ENCODE measurements at places on chromosomes 6 and 20.
A peak's percentile ranks its signal among the peaks of the same experiment; 100 is the strongest.

DNA sequence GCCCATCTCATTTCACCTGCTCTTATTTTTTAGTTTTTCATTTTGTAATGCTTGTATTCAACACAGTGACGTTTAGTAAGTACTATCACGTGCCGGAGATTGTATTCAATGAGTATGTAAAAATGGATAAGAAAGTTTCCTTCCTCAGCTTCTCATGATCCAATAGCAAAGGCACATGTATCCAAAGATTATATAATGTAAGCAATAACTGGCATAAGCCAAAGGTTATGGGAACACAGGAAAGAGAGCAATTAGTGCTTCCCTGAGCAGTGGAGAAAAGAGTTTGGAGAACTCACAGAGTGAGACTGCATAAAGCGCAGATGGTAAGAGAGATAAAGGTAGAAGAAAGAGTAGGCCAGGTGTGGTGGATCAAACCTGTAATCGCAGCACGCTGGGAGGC, 21.8 kb upstream of the LTV1 start:
- H3K27ac ChIP-seq, result no peak overlapping the region
- no peaks in the 10 kb centered on the region for H3K36me3 ChIP-seq
- peaks cover 5% of the 10 kb centered on the region for H3K4me1 ChIP-seq
- H3K4me3 ChIP-seq, result no peak overlapping the region
- no peaks in the 10 kb centered on the region for H3K27me3 ChIP-seq

DNA sequence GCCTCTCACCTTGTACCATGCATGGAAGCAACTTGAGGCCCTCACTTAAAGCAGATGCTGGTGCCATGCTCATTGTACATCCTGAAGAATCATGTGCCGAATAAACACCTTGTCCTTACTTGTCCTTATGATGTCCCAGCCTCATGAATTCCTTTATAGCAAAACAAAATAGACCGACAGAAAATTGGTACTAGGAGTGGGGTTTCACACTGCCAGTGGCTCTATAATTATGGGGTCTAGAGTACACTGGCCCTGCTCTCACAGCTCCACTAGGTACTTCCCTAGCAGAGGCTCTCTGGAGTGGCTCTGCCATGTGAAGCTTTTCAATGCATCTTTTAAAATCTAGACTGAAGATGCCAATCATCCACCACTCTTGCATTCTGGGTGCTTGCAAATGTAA, 101.2 kb downstream of the HTR1B start:
- no peaks in the 10 kb centered on the region for H3K4me1 ChIP-seq
- H3K36me3 ChIP-seq, result no peaks in the 10 kb centered on the region
- no peak for DNase-seq
- no peak overlapping the region for H3K4me3 ChIP-seq

- H3K4me1 ChIP-seq, result no peaks in the 10 kb centered on the region
- no peaks in the 10 kb centered on the region for H3K27me3 ChIP-seq
- DNase-seq, result no peak
- no peak overlapping the region for H3K27ac ChIP-seq
- no peaks in the 10 kb centered on the region for H3K36me3 ChIP-seq
Observed at GRCh38 chr20:19633985-19634384, 124.1 kb upstream of the RIN2 start.

GRCh38 chr20:14963262-14963663, 625.9 kb upstream of the FLRT3 start:
- no peak for DNase-seq
- H3K36me3 ChIP-seq, result no peaks in the 10 kb centered on the region
- H3K4me1 ChIP-seq, result no peaks in the 10 kb centered on the region
- H3K27me3 ChIP-seq, result no peaks in the 10 kb centered on the region
- H3K4me3 ChIP-seq, result no peak overlapping the region

DNA sequence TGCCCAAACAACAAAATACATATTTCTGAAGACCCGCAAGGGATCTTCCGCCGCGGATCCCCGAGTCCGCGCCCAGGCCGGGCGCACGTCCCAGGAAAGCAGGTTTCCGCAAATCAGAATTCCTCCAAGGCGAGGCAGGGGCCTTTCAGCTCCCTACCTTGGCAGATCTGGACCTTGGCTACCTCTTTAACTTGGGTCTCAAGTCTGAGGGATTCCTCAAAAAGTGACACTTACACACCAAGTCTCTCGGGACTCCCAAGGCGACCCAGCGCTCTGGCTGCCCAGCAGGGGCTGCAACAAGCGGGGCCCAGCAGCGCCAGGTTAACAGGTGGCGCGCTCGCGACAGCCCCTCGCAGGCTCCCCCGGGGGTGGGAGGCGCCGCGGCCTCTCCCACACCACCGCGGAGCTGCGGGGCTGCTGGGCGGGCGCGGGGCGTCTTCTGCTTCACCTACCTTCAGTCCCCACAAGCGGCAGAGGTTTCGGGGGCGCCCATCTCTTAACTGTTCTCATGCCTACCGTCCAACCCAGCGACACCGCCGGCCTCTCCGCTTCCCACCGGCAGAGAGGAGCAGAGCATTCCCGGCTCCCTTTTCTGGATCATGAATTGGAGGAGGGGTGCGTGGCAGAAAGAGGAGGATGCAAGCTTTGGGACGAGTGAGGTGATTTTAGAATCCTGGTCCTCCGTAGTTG, 414 bp downstream of the SIM1 start:
- H3K4me3 ChIP-seq, result no peak overlapping the region
- H3K36me3 ChIP-seq, result no peaks in the 10 kb centered on the region
- no peaks in the 10 kb centered on the region for H3K4me1 ChIP-seq
- no peaks in the 10 kb centered on the region for H3K27me3 ChIP-seq
- no peak overlapping the region for H3K27ac ChIP-seq

GRCh38 chr6:32668226-32668747, 1.8 kb upstream of the HLA-DQB1 start:
- H3K27ac ChIP-seq, result no peak overlapping the region
- H3K4me1 ChIP-seq, result no peaks in the 10 kb centered on the region
- no peak for DNase-seq

DNA sequence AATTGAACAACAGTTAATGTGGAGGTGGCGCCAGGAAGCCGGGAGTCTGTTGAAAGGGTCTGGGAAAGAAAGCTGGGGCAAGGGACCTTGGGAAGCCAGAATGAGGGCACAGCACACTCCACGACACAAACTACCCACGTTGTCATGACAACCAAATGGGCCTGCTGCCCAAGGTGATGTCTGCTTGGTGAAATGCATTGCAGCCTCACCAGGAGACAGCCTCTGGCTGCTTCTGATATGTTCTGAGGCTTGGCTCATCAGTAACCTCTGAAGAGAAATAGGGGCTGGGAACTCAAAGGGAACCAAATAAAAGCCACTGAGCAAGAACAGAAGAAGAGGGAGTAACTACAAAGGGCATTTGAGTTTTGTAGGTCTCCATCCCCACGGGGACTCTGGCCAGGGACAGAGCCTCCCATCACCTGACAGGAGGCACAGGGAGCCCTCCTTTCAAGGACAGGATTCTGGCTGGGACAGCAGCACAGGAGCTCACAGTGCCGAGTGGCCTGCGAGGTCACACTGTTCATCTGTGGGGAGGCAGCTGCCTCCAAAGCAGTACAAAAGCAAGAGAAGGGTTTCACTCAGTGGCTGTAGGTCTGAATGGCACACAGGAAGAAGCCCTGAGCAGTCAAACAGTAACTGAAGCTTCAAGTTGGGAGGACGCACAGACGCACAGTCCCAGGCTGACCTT, 44.6 kb upstream of the KCNK16 start:
- no peaks in the 10 kb centered on the region for H3K4me1 ChIP-seq
- no peak overlapping the region for H3K4me3 ChIP-seq
- no peak overlapping the region for H3K27ac ChIP-seq
- H3K27me3 ChIP-seq, result no peaks in the 10 kb centered on the region
- no peaks in the 10 kb centered on the region for H3K36me3 ChIP-seq

GRCh38 chr6:157754351-157754750, 68.7 kb upstream of the SNX9 start:
- H3K4me3 ChIP-seq, result no peak overlapping the region
- no peak overlapping the region for H3K27ac ChIP-seq
- peaks cover 21% of the 10 kb centered on the region for H3K4me1 ChIP-seq
- no peak for DNase-seq
- H3K36me3 ChIP-seq, result no peaks in the 10 kb centered on the region

DNA sequence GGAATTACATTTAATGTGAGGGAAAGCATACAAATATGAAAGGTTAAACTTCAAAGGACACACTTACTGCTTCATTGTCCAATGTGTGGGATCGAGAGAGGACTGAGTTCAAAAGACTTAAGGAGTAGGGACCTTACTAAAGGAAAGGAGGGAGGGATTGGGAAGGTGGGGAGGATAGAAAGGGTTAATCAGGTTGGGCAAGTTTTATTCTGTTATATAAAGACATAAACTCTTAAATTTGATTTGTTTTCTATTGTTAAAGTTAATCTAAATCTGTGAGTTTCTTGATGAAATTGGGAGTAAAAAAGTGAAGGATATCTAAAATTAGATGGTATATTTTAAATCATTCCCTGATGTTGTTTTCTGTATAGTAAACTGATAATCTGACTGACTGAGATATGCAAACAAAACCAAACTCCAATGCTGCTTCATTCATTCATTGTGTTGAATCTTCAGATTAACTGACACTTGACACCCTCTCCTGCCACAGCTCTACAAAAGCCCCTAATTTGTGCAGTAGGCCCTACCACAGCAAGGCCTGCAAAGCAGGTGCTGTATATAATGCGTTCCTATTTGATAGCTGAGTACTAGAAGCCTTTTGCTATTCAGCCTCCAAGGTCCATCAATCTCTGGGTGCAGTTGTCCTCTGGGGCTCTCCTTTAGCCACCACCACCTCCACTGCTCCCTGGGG, 1.3 kb upstream of the UBE2J1 start:
- no peak overlapping the region for H3K4me3 ChIP-seq
- H3K36me3 ChIP-seq, result no peaks in the 10 kb centered on the region
- no peaks in the 10 kb centered on the region for H3K27me3 ChIP-seq
- H3K4me1 ChIP-seq, result peaks cover 14% of the 10 kb centered on the region
- DNase-seq, result no peak
- H3K27ac ChIP-seq, result peak overlapping the region; percentile 82

DNA sequence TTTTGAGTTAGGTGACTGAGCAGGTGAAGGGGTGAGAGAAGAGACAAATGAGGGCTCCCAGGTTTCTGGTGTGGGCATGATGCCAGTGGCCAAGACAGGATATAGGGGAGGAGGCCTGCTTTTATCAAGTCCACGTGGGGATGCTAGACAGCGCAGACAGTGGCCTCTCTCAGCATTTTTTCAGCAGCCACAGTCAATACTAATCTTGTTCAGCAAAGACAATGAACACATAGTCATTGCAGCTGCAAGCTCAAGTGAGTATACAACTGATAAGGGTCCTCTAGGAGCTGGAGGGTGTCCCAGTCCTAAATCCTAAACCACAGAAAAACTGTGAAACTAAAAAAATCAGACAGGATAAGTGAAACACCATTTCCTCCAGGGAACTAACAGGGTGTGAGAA, 48.6 kb downstream of the UQCC1 start:
- no peaks in the 10 kb centered on the region for H3K27me3 ChIP-seq
- no peak overlapping the region for H3K4me3 ChIP-seq
- H3K27ac ChIP-seq, result no peak overlapping the region
- peaks cover 7% of the 10 kb centered on the region for H3K36me3 ChIP-seq
- no peak for DNase-seq

- no peak for DNase-seq
- no peaks in the 10 kb centered on the region for H3K27me3 ChIP-seq
- no peak overlapping the region for H3K27ac ChIP-seq
- H3K4me1 ChIP-seq, result peaks cover 13% of the 10 kb centered on the region
- H3K4me3 ChIP-seq, result no peak overlapping the region
- H3K36me3 ChIP-seq, result no peaks in the 10 kb centered on the region
Observed at GRCh38 chr6:37985355-37985754, 165.8 kb downstream of the ZFAND3 start.

DNA sequence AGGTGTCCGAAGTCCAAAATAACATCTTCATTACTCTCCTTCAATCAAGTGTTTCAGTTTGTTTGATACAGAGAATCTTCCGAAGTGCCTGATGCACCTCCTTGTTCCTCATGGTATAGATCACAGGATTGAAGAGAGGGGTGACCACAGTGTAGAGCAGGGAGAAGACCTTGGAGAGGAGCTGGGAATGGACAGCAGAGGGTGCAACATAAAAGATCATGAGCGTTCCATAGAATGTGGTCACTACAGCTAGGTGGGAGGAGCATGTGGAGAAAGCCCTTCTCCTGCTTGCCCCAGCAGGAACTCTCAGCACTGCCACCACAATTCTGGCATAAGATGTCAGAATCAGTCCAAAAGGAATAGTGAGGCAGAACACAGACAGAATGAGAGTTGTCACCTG, 11.9 kb downstream of the OR12D1 start:
- no peak overlapping the region for H3K27ac ChIP-seq
- peak; percentile 11 for DNase-seq
- H3K4me1 ChIP-seq, result no peaks in the 10 kb centered on the region
- no peaks in the 10 kb centered on the region for H3K36me3 ChIP-seq
- H3K4me3 ChIP-seq, result no peak overlapping the region

DNA sequence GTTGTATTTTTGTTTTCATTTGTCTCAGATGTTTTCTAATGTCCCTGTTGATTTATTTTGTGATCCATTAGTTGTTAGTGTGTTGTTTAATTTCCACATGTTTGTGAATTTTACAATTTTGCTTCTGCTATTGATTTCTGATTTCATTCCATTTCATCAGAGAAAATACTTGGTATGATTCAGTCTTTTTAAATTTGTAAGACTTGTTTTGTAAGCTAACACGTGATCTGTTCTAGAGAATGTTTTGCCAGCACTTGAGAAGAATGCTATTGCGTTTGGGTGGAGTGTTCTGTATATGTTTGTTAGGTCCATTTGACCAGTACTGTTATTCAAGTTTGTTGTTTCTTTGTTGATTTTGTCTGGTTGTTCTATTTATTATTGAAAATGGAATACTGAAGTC, 53.9 kb downstream of the KIZ start:
- DNase-seq, result no peak
- H3K4me3 ChIP-seq, result no peak overlapping the region
- no peaks in the 10 kb centered on the region for H3K36me3 ChIP-seq
- H3K4me1 ChIP-seq, result peaks cover 15% of the 10 kb centered on the region
- H3K27me3 ChIP-seq, result no peaks in the 10 kb centered on the region
- H3K27ac ChIP-seq, result no peak overlapping the region

GRCh38 chr6:144248476-144249301, 36.4 kb upstream of the UTRN start:
- no peaks in the 10 kb centered on the region for H3K36me3 ChIP-seq
- no peak overlapping the region for H3K4me3 ChIP-seq
- H3K27me3 ChIP-seq, result no peaks in the 10 kb centered on the region

GRCh38 chr6:132768051-132768517, 10.4 kb upstream of the VNN2 start:
- H3K27ac ChIP-seq, result no peak overlapping the region
- DNase-seq, result peak; percentile 44
- no peaks in the 10 kb centered on the region for H3K36me3 ChIP-seq
- no peaks in the 10 kb centered on the region for H3K4me1 ChIP-seq
- no peaks in the 10 kb centered on the region for H3K27me3 ChIP-seq
- H3K4me3 ChIP-seq, result no peak overlapping the region

Data from Caco-2 (cell line).